SK-N-SH (cell line): ENCODE measurements at places on chromosomes 2 and 18.
A peak's percentile ranks its signal among the peaks of the same experiment; 100 is the strongest.

- no peak for DNase-seq
Measured at GRCh38 chr2:121833358-121833723, 77.9 kb downstream of the TSN start.

DNA sequence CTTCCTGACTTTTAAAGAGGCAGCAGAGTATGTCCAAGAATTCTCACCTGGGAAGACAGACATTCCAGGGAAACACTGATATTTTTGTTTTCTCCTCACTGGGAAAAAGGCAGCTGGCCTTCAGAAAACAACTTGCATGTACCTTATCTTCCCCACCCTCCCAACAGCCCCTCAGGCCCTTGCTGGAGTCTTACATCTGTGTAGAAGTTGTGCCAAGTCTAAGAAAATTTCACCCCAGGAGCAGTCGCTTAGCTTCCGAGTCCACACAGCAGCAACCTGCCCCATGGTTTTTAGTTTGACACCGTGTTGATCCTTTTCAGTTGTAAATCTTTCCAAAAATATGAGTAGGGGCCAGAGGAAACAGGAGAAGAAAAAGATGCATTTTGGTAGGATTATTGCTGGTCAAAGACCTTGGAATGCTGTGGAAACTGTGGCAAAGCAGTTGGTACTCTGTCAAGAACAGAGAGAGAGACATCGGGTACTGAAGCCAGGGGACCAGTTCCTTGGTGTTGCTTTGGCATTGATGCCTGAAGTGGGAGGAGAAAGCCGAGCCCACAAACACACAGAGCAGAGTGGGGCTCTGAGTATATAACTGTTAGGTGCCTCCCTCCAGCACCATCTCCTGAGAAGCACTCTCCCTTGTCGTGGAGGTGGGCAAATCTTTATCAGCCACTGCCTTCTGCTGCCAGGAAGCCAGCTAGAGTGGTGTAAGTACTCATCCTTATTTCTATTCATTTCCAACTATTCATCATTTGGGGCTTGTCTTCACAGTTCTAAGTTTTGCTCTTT is at the start of gene SLC14A1:
Gene SLC14A1, plus strand, starts transcription at position 615 of the 789 bp plus-strand sequence. CDS start 6,140 bp downstream, outside the sequence.
- no peak for DNase-seq

DNA sequence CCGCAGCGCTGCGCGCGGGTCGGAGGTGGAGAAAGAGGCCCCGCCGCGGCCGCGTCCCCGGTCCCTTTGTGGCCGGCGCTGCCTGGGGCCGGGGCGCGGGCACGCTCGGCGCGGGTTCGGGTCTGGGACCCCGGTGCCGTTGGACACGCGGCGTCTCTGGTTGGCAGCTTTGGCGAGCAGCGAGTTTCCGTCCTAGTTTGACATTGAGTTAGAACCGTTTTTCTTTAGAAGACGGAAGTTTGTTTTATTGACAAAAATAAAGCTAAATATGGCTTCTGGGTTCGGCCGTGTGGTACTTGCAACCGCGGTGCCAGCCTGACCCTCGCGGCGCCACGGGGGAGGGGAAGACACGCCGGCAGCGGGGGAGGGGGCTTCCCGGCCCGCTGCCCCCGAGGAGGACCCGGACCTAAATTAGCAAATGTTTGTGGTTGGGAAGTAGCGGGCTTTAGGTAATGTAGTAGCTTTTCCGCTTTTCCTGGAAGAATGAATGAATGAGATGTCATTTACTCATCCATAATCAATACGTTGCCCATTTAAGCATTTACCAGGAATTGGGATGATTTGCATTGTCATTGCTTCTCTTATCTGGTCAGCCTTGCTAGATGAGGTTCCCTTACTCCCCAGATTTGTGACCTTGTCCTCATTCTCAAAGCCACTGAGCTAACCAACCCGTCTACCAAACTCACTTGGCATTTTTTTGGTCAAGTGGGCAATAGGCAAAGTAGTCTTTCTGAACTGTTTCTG is 530 bp downstream of the GALNT1 start:
- DNase-seq = peak; percentile 78

- DNase-seq = no peak
Measured at GRCh38 chr2:207315131-207315530, 149.4 kb upstream of the KLF7 start.

GRCh38 chr2:155972916-155973315 is 359.6 kb downstream of the NR4A2 start:
- no peak for DNase-seq

GRCh38 chr18:35616664-35617423 is 35.3 kb downstream of the GALNT1 start:
- peak; percentile 15 for DNase-seq

DNA sequence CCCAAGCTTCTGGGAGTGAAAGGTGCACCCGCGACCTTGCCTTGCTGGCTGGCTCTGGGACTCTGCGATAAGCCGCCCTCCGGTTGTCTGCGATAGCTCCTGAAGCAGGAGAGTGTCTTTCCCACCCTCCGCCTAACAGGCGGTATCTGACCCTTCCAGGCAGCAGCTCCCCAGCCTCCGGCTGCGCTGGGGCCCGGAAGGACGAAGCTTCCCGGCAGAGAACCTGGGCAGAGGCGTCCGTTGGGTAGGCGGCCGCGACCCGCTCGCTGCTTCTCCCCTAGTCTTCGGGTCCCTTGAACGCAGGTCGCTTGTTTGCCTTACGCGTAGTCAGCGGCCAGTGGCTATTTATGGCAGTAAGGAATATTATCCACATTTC is 446 bp upstream of the RHBDD1 start:
- no peak for DNase-seq

- DNase-seq = no peak
Measured at GRCh38 chr2:218327451-218328210, 29.0 kb upstream of the CATIP start.

- DNase-seq = no peak
Measured at GRCh38 chr2:32502941-32503340, 124.9 kb upstream of the TTC27 start.

DNA sequence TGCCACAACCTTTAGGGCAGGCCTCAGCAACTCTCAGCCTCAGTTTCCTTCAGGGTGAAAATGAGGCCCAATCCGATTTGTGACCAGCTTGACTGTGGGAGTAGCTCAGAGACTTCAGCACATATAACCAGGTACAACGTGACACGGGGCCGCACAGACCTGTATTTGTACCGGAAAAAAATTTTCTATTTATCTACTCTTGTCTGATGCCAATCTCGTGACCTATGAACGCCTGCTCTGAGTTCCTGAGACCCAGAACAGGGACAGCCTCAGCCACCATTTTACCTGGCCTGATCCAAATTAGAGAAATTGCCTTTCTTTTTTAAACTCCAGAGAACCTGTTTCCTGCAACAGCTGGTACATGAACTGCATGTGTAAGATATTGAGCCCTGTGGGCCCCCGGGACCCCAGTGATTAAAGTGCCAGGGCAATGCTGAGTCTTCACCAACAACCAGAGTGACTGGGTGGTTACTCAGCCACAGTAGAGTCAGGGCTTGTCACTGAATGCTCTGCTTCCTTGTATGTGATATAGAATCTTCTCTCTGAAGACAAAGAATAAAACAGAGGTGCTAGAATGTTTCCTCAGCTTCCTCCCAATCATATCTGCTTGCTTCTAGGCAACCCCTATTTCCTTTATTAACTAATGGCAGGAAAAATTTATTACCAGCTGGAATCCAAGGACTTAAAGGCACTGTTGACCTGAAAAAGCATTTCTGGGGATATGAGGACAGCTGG is 47.8 kb upstream of the FZD7 start:
- no peak for DNase-seq

GRCh38 chr2:193935114-193935513 is 1721.9 kb upstream of the SLC39A10 start:
- no peak for DNase-seq

- no peak for DNase-seq
Measured at GRCh38 chr2:31322371-31322770, 88.4 kb downstream of the EHD3 start.

DNA sequence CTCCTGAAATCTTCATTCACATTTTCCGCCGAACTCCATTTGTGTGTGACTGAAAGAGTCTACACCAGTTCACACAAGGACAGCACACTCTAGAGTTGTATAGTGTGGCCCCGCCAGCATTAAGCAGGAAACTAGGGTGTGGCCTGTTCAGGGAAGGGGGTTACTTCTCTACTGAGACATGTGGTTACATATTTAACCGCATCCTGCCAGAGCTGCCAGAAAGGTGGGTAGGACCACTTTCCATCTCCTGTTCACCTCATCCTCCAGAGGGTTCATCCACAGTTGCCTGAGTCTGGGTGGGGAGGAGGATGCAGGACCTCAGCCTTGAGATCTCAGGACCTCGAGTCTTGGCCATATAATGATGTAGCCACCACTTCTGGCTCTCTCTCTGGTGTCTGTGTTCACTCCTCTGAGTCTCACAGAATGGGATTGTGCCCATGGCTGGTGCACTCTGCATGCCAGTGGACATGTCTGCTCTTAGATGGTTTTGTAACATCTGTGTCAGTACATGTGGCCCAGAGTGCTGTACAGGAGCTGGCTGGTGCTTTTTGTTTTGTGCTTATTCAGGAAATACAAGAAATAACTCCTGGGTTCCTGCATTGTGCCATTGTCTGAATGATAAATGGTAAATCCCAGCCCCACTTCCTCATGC is 7.7 kb upstream of the SP140L start:
- no peak for DNase-seq

- DNase-seq = no peak
Measured at GRCh38 chr2:179900655-179901054, 39.2 kb upstream of the ZNF385B start.

DNA sequence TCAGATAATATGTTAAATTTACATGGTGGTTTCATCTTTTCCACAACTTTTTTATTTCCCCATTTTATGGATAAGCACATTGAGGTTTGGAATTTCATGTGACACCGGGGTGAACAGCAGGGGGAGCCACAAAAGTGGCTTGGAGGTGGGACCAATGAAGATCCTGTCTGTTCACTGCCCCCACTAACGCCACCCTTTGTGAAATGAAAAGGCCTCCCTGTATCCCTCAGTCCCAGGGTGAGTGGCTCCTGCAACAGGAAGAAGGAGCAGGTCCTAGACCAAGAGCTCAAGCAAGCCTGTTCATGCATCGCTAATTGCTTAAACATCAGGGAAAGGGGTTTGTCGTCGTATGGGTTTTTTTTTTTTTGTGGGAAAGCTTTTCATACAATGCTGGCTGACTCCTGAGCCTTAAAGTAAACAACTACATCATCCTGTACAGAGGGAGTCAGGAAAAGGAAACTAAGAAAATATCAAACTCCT is 267.8 kb upstream of the EPAS1 start:
- no peak for DNase-seq

GRCh38 chr2:54597153-54597848 is 126.2 kb upstream of the EML6 start:
- no peak for DNase-seq

DNA sequence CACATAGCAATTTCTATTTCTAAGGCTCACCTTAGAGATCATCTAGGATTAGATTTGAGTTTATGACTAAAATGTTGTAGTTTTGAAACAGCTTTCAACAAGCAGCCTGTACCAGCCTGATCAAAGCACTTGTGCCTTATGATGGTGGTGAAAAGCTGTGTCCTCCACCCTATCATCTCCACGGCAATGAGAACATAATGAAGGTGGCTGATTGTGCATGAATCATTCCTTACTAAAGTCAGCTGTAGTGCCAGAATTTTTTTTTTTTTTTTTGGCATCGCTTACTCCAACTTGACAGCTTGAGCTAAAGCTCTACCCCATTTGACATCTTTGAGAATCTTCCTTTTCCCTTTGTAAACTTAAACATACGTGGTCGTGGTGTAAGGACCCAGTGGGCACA is 86.0 kb downstream of the DCC start:
- no peak for DNase-seq

DNA sequence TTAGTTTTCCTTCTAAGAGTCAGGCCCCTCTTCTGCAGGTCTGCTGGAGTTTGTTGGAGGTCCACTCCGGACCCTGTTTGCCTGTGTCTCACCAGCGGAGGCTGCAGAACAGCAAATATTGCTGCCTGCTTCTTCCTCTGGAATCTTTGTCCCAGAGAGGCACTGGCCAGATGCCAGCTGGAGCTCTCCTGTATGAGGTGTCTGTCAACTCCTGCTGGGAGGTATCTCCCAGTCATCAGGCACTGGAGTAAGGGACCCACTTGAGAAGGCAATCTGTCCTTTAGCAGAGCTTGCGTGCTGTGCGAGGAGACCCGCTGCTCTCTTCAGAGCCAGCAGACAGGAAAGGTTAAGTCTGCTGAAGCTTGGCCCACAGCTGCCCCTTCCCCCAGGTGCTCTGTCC is 4.8 kb downstream of the REG1B start:
- no peak for DNase-seq

- DNase-seq = no peak
Measured at GRCh38 chr2:24233321-24233720, 58.5 kb downstream of the FAM228A start.

GRCh38 chr2:24360963-24361330 is 611 bp upstream of the ITSN2 start:
- no peak for DNase-seq

- no peak for DNase-seq
Measured at GRCh38 chr2:1266351-1266750, 146.9 kb upstream of the TPO start.

DNA sequence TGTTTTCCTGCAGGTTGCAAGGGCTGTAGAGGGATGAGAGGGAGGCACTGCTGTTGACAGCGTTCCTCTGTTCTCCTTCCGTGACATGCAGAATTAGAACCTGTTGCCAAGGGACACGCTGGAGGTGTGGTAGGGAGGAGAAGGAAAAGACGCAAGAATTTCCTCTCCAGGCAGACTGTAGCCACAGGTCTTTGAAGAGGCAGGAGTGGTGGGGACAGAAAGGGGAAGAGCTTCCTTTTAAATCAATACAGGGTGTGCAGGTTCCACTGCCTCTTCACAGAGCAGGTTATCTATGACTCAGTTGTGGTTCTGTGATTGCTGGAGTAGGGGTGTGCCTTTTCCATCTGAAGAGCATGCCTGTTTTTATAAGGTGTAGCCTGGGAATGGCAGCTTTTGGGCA is 133.0 kb downstream of the WDSUB1 start:
- no peak for DNase-seq

DNA sequence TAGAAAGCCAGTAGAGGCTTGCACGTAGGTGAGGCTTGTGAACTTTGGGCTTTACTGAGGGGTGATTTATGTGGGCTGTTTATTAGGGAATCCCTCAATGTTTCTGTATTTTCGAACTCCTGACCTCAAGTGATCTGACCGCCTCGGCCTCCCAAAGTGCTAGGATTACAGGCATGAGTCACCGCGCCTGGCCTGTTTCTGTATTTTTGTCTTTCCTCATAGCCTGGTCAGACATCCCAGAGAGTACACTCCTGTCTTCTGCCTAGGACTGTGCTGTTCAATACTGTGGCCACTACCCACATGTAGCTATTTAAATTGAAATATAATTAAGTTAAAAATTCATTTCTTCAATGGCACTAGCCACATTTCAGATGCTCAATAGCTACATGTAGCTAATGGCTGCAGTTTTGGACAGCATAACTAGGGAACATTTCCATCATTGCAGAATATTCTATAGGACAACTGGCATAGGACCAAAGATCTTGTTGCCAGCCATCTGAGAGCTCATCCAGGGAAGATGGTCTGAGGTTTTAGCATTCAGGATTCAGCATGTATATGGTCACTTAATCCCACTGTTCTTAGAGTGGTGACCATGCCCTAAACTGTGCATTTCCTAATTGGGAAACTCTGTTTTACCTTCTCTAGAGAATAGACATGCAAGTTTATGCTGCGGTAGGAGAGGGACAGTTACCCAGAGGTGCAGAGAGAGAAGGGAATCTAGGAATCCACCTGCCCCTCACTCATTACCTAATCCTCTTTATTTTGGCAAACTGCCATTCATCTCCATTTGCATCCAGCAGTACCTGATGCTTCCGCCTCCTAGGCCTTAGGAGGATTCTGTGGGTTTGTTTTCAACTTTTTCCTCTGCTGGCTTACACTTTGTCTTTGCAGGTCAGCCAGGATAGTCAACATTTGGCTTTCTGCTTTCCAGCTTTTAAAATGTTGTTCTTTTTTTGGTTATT is 64.4 kb downstream of the LCLAT1 start:
- peak; percentile 24 for DNase-seq

- no peak for DNase-seq
Measured at GRCh38 chr2:4135765-4136164, 432.4 kb downstream of the DCDC2C start.
